HFFc6 (cell line): ENCODE measurements at places on chromosomes 2 and 18. TPM values are rescaled to one million over a fixed set of nuclear protein-coding genes. Genes with fewer than 3 reads are reported as not detected.

- H3K27me3 ChIP-seq = no peaks in the 10 kb centered on the region; the same call in none of the 2 replicates
- H3K4me1 ChIP-seq = no peaks in the 10 kb centered on the region
- no peak for DNase-seq
- H3K36me3 ChIP-seq = no peaks in the 10 kb centered on the region
These were observed 514.8 kb upstream of the MYT1L start for GRCh38 chr2:2845806-2846315.

Gene GPBAR1
- total RNA-seq = 0.11 to 0.26 TPM (median 0.13 TPM) in 3 replicates

DNA sequence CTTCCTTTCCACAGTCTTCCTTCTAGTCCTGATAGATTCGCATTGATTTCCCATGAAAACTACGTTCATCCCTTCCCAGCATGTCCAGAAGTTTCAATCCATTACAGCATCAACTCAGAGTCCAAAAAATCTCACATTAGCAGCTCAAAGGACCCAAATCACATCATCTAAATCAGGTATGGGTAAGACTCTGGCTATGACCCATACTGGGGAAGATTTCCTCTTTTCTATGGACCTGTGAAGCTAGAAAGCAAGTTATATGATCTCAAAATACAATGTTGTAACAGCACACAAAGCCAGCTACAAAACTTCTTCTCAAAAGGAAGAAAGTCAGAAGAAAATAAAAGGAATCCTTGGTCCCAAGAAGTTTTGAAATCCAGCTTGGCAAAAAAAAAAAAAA, 5.7 kb upstream of the DCC start:
- H3K27me3 ChIP-seq = 0 out of 2 replicates have a peak, but pooled peaks cover 2% of the 10 kb centered on the region
- H3K27ac ChIP-seq = no peak overlapping the region
- no peak overlapping the region for H3K4me3 ChIP-seq
- no peaks in the 10 kb centered on the region for H3K36me3 ChIP-seq
- DNase-seq = no peak
- no peaks in the 10 kb centered on the region for H3K4me1 ChIP-seq

DNA sequence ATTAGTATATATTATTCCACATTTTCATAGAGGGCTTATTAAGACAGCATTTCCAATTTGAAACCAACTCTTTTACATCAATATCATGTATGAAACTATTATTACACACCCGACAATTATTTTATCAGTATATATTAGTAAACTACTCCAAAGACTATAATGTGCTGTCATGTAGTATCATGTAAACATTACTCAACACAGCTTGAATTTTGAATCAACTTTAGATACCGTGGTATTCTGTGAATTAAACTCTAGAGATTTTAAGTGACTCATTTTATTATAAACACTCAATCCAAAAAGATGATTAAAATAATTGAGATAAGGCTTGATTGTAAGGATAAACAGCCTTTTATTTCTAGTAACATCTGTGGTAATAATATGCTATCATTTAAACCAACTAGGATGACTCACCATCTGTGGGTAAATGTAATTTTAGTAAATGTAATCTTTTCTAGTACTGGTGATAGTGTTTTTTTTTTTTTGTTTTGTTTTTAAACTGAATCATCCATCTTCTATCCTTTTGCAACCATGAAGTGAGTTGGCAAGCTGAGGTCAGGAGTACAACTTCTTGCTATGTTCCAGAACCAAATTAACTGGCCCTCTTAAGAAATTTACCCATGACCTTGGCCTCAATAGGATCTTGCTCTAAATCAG, 144.3 kb upstream of the SMAD7 start:
- peaks cover 22% of the 10 kb centered on the region for H3K36me3 ChIP-seq
- H3K27me3 ChIP-seq = no peaks in the 10 kb centered on the region; the same call in none of the 2 replicates
- peaks cover 32% of the 10 kb centered on the region for H3K4me1 ChIP-seq
- DNase-seq = peak; percentile 78

Gene COL4A4
- total RNA-seq = 0.02 to 0.11 TPM in 2 of 3 replicates, not detected in the other

Gene NTSR2
- not detected in 3 replicates for total RNA-seq

- H3K4me1 ChIP-seq = peaks cover 3% of the 10 kb centered on the region; the same call in 1 of the 2 replicates
- peaks cover 4% of the 10 kb centered on the region for H3K27me3 ChIP-seq
- H3K4me3 ChIP-seq = no peak overlapping the region
These were observed 43.0 kb upstream of the GTF2A1L start for GRCh38 chr2:48574353-48575287.

Gene CNTNAP5
- not detected in 2 replicates for total RNA-seq

Gene SLC23A3
- 1.00 and 1.1 TPM in 2 replicates for total RNA-seq

- H3K36me3 ChIP-seq = no peaks in the 10 kb centered on the region
- DNase-seq = no peak
- peaks cover 2% of the 10 kb centered on the region; the same call in 1 of the 2 replicates for H3K27me3 ChIP-seq
- H3K27ac ChIP-seq = no peak overlapping the region
These were observed 43.7 kb upstream of the FZD5 start for GRCh38 chr2:207813221-207813916.

DNA sequence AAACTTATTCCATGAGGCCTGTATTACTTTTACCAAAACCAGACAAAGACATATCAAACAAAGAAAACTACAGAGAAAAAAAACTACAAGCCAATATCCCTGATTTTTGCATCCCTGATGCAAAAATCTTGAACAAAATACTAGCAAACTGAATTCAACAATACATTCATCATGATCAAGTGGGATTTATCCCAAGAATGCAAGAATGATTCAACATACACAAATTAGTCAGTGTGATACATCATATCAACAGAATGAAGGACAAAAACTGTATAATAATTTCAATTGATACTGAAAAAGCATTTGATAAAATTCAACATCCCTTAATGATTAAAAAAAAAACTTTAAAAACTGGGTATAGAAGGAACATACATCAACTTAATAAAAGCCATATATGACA, 106.8 kb downstream of the SLC39A10 start:
- H3K4me3 ChIP-seq = no peak overlapping the region
- H3K27ac ChIP-seq = no peak overlapping the region
- peaks cover 17% of the 10 kb centered on the region for H3K36me3 ChIP-seq
- H3K27me3 ChIP-seq = no peaks in the 10 kb centered on the region; the same call in 1 of the 2 replicates
- DNase-seq = no peak

Gene FBLN7
- total RNA-seq = 2.3 to 5.7 TPM (median 2.4 TPM) in 3 replicates
